ENCODE measurements at places on chromosomes 1 and 21.

GRCh38 chr1:95002540-95003432 lies 70.0 kb downstream of the ALG14 start:
- no peak for DNase-seq

DNA sequence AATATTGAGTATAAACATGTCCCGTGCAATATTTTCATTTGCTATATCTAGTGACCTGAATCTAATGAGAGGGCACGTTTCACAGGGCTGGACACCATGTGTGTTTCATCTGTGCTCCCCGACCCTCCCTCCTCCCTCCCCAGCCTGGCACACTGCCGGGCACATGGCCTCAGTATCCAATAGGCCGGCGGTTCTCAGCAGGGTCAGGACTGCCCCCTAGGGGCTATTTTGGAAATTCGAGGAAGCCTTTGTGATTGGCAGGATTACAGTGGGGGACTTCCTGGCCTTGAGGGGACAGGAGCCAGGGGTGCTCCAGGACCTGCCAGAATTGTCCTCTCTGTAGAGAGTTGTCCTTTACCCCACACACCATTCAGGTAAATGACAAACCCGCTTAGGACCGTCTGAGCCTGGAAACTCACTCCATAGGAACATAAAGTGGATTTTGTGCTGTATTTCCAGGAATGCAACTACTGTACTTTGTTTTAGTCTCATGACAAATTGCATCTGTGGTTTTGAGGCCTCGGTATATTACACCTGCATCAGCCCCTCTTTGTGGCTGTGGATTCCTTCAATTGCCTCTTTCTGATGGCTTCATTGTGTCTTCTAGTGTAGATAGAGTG lies 109.5 kb upstream of the SIM2 start:
- DNase-seq: peak; percentile 65

GRCh38 chr1:53270873-53271272 lies 32.6 kb upstream of the MAGOH start:
- no peak for DNase-seq

- DNase-seq: no peak
Observed at GRCh38 chr1:162271972-162272371, 104.7 kb downstream of the SPATA46 start.

- DNase-seq: peak; percentile 35
Observed at GRCh38 chr21:26473471-26473870, 99.6 kb downstream of the CYYR1 start.

GRCh38 chr1:46687921-46688509 lies 16.4 kb downstream of the TEX38 start:
- no peak for DNase-seq

DNA sequence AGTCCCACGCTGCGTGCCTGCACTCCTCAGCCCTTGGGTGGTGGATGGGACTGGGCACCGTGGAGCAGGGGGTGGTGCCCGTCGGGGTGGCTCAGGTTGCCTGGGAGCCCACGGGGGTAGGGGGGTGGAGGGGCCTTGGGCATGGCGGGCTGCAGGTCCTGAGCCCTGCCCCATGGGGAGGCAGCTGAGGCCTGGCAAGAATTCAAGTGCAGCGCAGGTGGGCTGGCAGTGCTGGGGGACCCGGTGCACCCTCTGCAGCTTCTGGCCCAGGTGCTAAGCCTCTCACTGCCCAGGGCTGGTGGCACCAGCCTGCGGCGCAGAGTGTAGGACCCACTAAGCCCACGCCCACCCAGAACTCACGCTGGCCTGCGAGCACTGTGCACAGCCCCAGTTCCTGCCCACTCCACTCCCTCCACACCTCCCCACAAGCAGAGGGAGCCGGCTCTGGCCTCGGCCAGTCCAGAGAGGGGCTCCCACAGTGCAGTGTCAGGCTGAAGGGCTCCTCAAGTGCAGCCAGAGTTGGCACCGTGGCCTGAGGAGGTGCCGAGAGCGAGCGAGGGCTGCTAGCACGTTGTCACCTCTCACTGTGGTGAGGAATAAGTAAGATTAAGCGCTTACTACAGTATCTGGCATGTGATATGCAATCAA lies 12.8 kb downstream of the TNNI3K start:
- DNase-seq: no peak

GRCh38 chr1:78072216-78072615 lies 26.4 kb downstream of the GIPC2 start:
- no peak for DNase-seq

GRCh38 chr1:230937371-230937770 lies 41.3 kb downstream of the TTC13 start:
- no peak for DNase-seq

GRCh38 chr1:218983848-218984247 lies 189.8 kb upstream of the LYPLAL1 start:
- no peak for DNase-seq

- no peak for DNase-seq
Observed at GRCh38 chr1:170218257-170218650, 72.5 kb downstream of the NTMT2 start.

GRCh38 chr1:231616667-231617066 lies 9.9 kb upstream of the DISC1 start:
- DNase-seq: no peak

GRCh38 chr1:199038156-199038555 lies 399.3 kb downstream of the PTPRC start:
- no peak for DNase-seq

- DNase-seq: no peak
Observed at GRCh38 chr21:46284733-46285132, 678 bp downstream of the MCM3AP start.

DNA sequence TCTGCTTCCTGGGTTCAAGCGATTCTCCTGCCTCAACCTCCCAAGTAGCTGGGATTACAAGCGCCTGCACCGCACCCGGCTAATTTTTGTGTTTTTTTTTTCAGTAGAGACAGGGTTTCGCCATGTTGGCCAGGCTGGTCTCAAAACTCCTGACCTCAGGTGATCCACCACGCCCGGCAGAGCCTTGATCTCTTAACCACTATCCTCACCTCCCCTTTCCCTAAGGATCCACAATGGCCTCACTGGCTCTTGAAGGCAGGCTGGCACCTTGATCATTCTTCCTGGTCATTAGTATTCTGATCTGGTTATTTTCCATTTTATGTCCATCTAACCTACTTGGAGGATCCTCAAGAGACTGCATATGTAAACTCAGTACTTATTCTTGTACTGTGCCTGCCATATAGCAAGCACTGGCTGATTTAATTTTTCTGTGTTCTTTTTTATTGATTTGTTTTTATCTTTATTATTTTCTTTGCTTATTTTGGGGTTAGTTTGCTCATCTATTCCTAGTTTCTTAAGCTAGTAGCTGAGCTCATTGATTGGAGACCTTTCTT lies 6.3 kb downstream of the RCC1 start:
- peak; percentile 25 for DNase-seq

GRCh38 chr1:28507646-28508434 lies 2.0 kb downstream of the RCC1 start:
- peak; percentile 17 for DNase-seq

- DNase-seq: no peak
Observed at GRCh38 chr1:245537992-245538391, 383.2 kb downstream of the KIF26B start.

DNA sequence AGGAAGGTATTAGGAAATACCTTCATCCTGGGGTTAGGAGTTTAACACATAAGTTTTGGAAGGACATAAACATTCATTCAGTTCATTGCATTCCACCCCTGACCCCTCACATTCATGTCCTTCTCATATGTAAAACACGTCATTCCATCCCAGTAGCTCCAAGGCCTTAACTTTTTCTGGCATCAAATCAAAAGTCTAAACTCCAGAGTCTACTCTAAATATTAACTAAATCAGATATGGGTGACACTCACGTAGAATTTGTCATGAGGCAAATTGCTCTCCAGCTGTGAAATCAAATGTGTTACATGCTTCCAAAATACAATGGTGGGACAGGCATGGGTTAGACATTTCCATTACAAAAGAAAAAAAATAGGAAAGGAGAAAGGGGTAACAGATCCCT lies 298.2 kb upstream of the LRRC7 start:
- no peak for DNase-seq

DNA sequence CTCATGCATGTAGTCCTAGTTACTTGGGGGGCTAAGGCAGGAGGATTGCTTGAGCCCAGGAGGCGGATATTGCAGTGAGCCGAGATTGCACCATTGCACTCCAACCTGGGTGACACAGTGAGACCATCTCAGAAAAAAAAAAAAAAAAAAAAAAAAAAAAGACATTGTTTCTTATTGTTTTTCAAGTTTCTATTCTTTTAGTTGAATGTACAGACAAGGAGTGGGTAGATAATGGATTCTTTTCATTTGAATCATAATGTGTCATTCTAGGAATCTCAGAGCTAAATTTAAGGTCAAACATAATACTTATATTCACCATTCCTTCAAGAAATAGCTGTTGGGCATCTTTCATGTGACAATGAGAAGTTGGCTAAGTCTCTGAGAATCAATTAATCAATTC lies 157.0 kb upstream of the C21orf91 start:
- DNase-seq: no peak

GRCh38 chr1:41539999-41540398 lies 55.5 kb upstream of the EDN2 start:
- DNase-seq: no peak

DNA sequence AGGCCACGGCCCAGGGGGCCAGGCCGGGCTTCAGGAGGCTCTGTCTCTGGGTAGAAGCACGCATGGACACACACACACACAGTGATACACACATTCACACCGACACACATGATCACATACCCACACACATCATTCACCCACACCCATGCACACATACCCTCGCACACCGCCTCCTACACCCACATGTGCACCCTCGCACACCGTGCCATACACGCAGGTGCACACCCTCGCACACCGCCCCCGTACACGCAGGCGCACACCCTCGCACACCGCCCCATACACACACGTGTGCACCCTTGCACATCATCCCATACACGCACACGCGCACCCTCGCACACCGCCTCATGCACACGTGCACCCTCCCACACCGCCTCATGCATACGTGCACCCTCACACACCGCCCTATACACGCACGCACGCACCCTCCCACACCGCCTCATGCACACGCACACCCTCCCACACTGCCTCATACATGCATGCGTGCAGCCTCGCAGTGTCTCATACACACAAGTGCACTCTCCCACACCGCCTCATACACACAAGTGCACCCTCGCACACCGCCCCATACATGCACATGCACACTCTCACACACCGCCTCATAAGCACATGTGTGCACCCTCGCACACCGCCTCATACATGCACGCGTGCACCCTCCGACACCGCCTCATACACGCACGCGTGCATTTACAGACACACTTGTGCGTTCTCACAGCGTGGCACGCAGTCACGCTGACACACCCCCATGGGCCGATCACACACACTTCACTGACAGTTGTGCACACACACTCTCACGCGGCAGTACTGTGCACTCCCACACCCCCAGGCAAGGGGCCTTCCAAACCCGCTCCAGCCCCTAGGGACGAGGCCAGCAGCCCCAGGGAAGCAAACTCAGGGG lies 128.1 kb downstream of the SIK1 start:
- no peak for DNase-seq

DNA sequence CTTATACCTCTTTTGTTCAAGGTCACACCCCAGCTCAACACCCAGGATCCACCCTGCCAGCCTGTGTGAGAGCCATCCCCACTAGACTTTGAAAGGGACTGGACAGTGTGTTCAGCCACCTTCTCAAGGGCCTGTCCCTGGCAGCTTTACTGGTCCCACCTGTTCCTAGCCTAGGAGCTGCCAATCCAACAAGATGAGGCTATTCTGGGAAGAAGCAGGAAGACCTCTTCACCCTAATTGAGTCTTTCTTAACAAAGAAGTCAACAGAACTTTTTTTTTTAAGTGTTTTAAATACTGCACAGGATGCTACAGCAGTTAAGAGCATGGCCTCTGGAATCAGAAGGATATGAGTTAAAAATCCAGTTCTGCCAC lies 95.8 kb upstream of the HOOK1 start:
- no peak for DNase-seq

DNA sequence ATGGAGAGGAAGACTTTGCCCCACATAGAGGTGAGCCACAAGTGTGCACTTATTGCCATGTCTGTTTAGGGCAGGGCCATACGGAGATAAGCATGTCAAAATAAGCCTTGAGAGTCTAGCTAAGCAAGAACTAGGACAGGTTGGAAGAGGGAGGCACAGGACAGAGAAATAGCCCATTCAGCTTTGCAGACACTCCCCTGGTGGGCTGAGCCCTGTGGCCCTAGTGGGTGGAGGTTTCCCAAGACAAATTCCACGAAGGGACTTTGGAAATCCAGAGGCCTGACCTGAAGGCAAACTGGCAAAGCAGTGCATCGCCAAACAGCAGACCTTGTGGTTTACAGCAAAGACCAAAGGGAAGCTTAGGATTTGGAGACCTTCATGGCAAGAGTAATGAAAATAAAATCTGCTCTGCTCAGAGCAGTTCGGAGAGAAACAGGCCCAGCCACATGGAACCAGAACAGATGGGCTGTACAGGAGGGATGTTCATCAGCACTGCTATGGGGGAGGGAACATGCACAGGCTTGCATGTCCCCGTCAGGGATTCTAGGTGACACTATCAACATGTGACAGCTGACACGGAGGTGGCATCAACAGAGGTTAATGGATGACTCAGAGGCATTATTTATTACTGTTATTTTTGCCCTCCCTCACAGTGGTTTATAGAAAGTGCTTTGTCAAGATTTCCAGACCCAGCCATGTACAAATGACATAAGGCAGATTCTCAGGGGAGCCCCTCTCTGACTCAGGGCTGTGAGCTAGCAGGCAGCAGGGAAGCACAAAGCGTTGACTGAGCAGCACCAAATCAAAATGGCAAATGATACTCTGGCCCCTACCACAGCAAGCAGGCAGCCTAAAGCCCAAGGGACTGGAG lies 90.1 kb upstream of the IRF2BP2 start:
- peak; percentile 48 for DNase-seq

DNA sequence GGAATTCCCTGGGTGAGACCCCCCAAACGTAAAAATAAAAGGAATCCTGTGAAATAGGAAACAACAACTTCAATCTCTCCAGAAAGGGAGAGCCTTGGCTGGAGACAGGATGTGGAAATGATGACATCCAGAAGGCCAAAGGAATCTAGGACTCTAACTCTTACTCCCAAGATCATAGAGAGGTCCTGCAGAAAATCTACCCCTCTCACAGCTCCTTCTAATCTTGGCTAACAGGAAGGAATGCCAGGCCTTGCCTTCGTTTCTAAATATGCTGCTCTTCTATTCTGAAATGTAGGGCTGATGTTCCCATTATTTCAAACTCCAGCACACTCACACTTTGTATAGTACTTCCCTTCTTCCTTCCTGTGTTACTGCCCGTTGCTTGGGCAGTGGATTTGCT lies 40.7 kb downstream of the ARHGEF11 start:
- no peak for DNase-seq

- no peak for DNase-seq
Observed at GRCh38 chr1:216626394-216627067, 96.7 kb downstream of the ESRRG start.
